ENCODE measurements at places on chromosomes 12 and 14. TPM values are rescaled to one million over a fixed set of nuclear protein-coding genes. Genes with fewer than 3 reads are reported as not detected.

Gene ESRRB
- polyA plus RNA-seq: 0.41 TPM

Gene KLHL33
- polyA plus RNA-seq: 0.38 TPM

Gene KRT5
- polyA plus RNA-seq: not detected

Gene DNAH10
- polyA plus RNA-seq: 6.9 TPM

Gene DAO
- polyA plus RNA-seq: not detected

Gene CISTR
- polyA plus RNA-seq: not detected

Gene TNS2
- 122 TPM for polyA plus RNA-seq

Gene TEX52
- polyA plus RNA-seq: 4.5 TPM

Gene AMN1
- polyA plus RNA-seq: 17.2 TPM

Gene FBXW8
- polyA plus RNA-seq: 22.4 TPM

Gene NUAK1
- 9.6 TPM for polyA plus RNA-seq

Gene RASAL1
- polyA plus RNA-seq: 0.16 TPM

Gene LRRC10
- not detected for polyA plus RNA-seq

Gene DHRS4L2
- polyA plus RNA-seq: 26.2 TPM
